Stomach (tissue), 19 donors: ENCODE measurements at places on chromosomes 2 and 18.
A peak's percentile ranks its signal among the peaks of the same experiment; 100 is the strongest.

- no peak for DNase-seq
These were observed 166.1 kb upstream of the OTX1 start for GRCh38 chr2:62884514-62884913.

DNA sequence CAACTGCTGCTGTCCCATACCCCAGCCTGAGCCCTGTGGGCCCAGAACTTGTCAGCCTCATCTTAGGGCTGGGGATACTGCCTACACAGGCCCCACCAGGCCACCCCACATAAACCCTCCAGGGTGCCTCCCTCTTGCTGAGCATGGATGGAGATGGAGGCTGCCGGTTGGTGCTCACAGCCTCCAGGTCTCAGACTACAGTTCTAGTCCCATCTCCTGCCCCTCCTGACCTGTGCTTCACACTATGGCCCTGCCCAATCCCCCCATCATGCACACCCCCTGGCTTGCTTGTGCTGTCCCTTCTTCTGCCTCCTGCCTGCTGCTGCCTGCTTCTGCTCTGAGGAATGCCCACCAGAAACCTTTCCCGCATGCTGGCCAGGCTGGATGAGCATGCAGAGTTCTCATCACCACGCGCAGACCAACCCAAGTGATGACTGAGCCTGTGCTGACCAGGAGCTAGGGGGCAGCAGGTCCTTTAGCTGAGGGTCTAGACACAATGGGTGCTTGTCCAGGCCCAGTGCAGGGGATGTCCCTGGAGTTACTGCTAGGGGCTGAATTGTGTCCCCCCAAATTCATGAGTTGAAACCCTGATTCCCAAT lies 138.4 kb upstream of the HS6ST1 start:
- DNase-seq = no peak

GRCh38 chr2:88659538-88659915 lies 31.9 kb upstream of the RPIA start:
- DNase-seq = no peak

- DNase-seq = no peak
These were observed 115.9 kb downstream of the UPP2 start for GRCh38 chr2:158217593-158217992.

GRCh38 chr18:73101977-73102376 lies 234.2 kb upstream of the NETO1 start:
- no peak for DNase-seq

GRCh38 chr2:196075196-196075595 lies 6.6 kb upstream of the DNAH7 start:
- no peak for DNase-seq

GRCh38 chr2:85303780-85304531 lies 23.8 kb downstream of the TGOLN2 start:
- DNase-seq = no peak

DNA sequence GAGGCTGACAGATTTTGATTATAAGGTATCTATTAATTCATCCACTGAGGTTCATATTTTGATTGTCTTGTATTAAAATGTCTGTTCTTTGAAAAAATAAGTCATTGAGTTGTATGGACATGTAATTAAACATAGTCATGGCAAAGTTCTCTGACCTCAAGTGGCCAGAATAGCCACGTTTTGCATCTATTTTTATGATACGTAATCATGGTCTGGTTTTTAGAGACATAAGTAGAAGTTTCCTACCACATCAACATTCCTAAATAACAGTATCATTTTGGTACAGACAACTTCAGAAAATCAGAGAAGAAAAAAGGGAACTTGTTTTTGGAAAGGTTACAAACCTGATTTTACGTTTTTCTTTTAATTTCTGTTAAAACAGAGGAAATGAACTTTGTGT lies 47.6 kb downstream of the COL5A2 start:
- DNase-seq = no peak

DNA sequence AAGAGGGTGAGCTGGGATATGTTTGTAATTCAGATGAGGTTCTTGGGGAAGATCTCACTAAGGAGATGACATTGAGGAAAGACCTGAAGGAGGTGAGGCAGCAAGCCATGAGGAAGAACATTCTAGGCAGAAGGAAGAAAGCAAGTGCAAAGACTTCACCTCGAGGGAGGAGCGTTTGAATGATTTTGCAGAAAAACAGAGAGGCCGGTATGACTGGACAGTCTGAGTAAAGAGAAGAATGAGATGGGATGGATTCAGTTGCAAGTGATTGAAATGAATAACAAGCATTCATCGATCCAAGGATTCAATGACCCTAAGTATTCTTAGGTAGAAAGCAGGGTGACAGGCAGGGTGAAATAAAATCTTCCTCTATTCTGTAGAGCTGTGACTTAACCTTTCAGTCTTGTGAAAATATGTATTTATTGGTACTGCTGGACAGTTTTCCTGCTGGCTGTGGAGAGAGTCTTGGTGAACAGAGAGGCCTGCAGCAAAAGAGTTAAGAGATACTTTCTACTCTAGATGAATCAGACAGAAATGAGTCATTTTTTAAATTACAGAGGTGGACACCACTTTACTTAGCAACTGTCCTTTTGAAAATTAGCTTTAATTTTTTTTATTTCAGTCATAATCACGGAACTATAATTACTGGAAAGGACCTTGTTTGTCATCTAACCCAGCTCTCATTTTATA lies 278.4 kb downstream of the LRRTM1 start:
- no peak for DNase-seq

- DNase-seq = no peak
These were observed 161.3 kb upstream of the DPP10 start for GRCh38 chr2:114281188-114281587.

DNA sequence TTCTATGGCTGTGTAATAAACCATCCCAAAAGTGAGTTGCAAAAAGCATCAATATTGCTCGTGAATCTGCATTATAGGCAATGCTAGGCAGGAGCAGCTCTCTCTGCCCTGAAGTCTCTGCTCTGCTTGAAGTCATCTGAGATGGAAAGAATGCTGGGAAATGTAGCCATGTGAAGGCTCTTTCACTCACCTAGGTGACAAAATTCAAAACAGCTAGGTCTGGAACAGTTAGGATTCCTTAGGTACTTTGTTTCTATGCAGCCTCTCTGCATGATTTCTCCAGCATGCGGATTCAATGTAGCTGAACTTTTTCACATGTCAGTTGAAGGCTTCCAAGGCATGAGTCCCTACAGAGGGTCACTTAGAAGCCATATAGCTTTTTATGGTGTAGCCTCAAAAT lies 1383.7 kb downstream of the LRP1B start:
- DNase-seq = no peak

GRCh38 chr2:150292807-150293206 lies 194.7 kb downstream of the RND3 start:
- DNase-seq = no peak

GRCh38 chr2:92073815-92074548 lies 2797.2 kb upstream of the TEKT4 start:
- no peak for DNase-seq

GRCh38 chr18:74951165-74951760 lies 257.7 kb downstream of the PTGR3 start:
- peak; percentile 81 for DNase-seq

- DNase-seq = no peak
These were observed 154.7 kb upstream of the TNP1 start for GRCh38 chr2:217014328-217015105.

DNA sequence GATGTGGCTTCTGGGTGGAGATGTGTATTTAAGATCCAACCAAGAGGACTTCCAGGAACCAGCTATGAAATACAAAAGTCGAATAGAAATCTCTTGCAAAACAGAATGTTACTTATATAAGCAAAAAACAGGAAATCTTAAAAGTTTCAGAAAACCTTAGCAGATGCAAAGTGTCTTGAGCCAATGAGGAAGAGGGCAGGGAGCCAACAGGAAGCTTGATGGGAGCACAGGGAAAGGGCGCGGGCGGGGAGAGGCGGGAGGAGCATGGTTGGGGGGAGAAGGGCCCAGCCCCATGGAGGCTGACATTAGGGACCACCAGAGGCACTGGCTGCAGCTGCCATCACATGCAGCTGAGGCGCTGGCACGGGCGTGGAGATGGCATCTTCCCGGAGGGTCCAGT lies 203.3 kb downstream of the SNTG2 start:
- no peak for DNase-seq

GRCh38 chr2:39232141-39232540 lies 11.6 kb downstream of the CDKL4 start:
- DNase-seq = no peak
